ENCODE measurements at places on chromosomes 7 and 10.

DNA sequence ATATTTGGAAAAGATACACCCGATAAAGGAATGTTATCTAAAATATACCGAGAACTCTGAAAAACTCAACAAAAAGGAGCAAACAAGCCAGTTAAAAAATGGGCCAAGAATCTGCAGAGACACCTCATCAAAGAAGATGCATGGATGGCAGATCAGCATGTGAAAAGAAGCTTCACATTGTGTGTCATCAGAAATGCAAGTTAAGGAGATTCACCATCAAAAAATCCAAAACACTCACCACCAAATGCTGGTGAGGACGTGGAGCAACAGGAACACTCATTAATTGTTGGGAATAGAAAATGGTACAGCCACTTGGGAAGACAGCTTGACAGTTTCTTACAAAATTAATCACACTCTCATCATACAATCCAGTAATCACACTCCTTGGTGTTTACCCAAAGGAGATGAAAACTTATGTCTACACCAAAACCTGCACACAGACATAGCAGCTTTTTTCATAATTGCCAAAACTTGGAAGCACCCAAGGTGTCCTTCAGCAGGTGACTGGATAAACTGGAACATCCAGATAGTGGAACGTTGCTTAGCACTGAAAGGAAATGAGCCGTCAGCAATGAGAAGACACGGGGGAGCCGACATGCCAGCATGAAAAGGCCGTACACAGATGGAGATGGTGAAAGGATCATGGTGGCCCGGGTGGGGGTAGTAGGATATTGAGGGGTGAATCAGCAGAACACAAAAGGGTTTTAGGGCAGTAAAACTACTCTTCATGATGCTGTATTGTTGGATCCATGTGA, 27.9 kb upstream of the PWWP2B start:
- DNase-seq, result no peak

DNA sequence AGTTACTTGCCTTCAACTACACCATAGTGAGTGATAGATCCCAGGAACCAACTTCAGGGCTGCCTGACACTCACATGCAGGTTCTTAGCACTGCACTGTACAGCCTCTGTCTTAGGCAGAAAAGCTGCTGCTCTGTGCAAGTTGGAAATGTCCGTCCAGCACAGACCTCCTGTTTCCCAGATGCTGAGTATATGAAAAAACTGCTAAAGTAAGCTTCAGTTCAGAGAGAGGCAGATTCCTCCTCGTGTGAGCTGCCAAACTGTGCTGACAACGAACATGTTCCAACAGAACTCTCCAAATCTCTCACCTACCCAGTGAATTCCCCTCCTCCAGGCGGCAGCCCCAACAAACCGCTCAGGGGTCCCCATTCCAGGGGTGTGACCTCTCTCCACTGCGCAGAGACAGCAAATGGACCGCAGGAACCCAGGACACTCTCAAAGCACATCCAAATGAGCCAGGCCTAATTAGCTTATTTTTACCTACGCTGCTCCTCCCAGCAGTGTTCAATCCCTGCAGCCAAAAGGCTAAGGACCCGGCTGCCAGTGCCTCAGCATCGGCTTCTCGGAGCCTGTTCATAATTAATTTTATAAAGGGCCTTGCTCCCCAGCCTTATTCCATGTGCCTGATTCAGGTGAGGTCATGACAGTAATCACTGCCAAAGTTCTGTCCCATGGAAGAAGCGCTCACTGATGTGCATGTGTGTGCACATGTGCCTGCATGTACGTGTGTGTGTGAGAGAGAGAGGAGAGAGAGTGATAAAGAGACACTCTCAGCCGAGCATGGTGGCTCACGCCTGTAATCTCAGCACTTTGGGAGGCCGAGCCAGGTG, 159.5 kb upstream of the AUTS2 start:
- DNase-seq, result no peak

DNA sequence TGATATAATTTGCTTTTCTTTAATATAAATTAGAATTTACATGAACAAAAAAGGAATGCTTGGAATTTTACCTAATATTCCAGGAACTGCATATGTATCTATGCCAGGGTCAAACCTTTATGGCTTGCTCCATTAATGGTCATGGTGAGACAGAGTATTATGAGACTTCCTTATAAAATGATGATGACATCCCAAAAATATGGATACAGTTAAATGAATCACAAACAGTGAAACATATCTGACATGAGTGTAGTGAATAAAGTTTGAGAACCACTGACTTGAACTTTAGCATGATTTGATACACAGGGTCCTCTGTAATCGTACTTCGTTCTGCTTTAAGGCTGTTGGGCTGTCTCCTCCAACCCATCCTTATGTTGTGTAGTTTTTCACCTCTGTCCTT, 51.8 kb downstream of the MARCHF5 start:
- no peak for DNase-seq

GRCh38 chr10:31051703-31052102, 20.0 kb upstream of the ZNF438 start:
- no peak for DNase-seq

DNA sequence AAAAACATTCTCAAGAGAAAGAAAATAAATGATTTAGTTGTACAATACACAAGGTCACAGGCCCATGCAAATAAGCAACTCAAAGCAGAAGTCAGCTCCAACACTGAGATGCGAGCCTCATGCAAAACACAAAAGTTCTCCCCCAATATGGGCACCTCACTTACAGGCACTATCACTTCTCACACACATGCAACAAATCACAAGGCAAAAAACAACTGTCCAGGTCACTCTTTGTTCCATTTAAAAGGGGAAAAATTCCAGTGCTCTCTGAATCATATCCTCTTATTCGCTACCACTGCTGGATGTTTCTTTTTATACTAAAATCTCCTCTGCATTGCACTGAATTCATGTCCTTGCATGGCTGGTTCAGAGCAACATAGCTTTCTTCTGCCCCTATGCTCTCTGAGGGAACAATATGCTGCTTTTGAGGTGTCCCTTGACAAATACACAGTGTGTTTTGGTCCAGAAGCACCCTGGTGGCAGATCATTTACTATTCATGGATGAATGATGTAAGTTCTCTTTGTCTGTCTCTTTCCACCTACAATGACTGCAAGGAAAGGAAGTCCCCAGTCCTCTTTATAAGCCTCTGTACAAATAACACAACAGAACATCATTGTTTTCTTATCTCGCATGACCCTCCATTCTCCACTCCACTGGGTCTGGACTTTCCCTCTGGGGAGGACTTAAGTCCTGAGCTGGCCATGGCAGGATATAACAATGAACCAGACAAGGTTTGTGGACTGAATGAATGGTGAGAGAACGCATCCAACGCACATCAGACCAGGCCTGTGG, 85.4 kb upstream of the GSDME start:
- no peak for DNase-seq

All from activated naive CD8-positive, alpha-beta T cell treated with anti-CD3 and anti-CD28 coated beads, Interleukin-2, amount 50 U/mL, for 16 hours (primary cell).